Cardiac muscle cell (in vitro differentiated cells and primary cell): ENCODE measurements at places on chromosomes 5 and 9. TPM values are rescaled to one million over a fixed set of nuclear protein-coding genes. Genes with fewer than 3 reads are reported as not detected.

Gene PCDHGA9
- polyA plus RNA-seq: 0.04 and 0.70 TPM in 2 replicates

Gene PPP3R2
- polyA plus RNA-seq: not detected in 2 replicates

Gene KCNMB1
- polyA plus RNA-seq: 2.9 and 3.9 TPM in 2 replicates

Gene UBE2QL1
- 6.3 and 12.0 TPM in 2 replicates for polyA plus RNA-seq

Gene CCL28
- 0.64 TPM in 1 of 2 replicates, not detected in the other for polyA plus RNA-seq

Gene RIOK2
- polyA plus RNA-seq: 26.4 and 48.1 TPM in 2 replicates

Gene HDAC3
- polyA plus RNA-seq: 112 and 117 TPM in 2 replicates

Gene INSL6
- polyA plus RNA-seq: 0.14 TPM in 1 of 2 replicates, not detected in the other

Gene SLC4A9
- 0.06 TPM in 1 of 2 replicates, not detected in the other for polyA plus RNA-seq

Gene PCDHGA5
- polyA plus RNA-seq: 0.09 TPM in 1 of 2 replicates, not detected in the other

Gene SAPCD2
- polyA plus RNA-seq: 4.7 and 28.3 TPM in 2 replicates

Gene MACIR
- polyA plus RNA-seq: 9.6 and 21.8 TPM in 2 replicates

Gene PAIP2
- 220 and 243 TPM in 2 replicates for polyA plus RNA-seq
